ENCODE measurements at places on chromosomes 11 and 22. TPM values are rescaled to one million over a fixed set of nuclear protein-coding genes. Genes with fewer than 3 reads are reported as not detected.

- no peak overlapping the region for H3K4me3 ChIP-seq
- DNase-seq = no peak
- H3K27me3 ChIP-seq = peaks cover 5% of the 10 kb centered on the region
- H3K4me1 ChIP-seq = no peaks in the 10 kb centered on the region
- H3K27ac ChIP-seq = no peak overlapping the region
These were observed 437.3 kb upstream of the CADM1 start for GRCh38 chr11:115941481-115941993.

DNA sequence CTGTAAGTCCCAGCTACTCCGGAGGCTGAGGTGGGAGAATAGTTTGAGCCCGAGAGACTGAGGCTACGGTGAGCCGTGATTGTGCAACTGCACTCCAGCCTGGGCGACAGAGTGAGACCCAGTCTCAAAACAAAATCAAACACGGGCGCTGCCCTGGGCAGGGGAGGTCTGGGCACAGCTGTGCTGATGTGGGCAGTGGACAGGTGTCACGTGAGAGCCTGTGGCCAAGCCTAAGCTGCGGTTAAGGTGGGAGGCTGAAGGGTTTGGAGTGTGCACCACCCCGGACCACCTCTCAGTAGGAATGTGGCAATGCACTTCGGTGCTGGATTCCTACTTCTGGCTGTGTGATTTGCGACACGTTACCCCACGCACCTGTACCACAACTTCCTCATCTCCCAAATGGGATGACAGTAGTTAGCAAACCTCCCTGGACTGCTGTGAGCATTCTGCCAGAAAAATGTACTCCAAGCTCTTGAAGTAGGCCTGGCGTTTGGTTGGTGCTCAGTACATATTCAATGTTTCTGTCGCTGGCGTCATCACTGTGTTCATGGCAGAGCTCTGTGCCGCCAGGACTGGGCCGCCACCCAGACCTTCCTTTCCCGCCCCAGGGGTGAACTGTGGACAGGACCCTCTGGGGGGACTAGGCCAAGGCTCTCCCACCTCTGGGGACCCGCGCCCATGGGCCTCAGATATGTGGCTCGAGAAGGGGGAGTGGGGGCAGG, 807 bp upstream of the ZNF74 start:
- H3K27me3 ChIP-seq = no peaks in the 10 kb centered on the region
- H3K4me1 ChIP-seq = peaks cover 43% of the 10 kb centered on the region
- H3K4me3 ChIP-seq = peak overlapping the region; percentile 97
- peak overlapping the region; percentile 95 for H3K27ac ChIP-seq
- no peaks in the 10 kb centered on the region for H3K36me3 ChIP-seq

DNA sequence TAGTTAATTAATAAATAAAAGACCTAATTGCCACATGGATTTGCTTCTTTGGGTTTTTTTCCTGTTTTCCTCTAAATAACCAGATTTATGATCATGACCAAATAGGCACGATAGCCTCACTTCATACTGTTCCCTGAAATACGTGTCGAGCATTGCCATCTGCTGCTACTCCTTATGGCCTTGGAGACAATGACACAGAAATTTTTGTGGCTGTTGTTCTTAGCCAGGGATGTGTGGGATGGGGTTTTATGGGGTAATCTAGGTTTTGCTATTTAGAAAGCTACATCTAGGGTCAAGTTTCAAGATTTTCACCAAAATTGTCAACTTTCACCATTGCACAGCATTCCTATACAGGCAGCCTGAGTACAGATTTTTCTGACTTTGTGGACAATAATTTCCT, 145.2 kb downstream of the DBX1 start:
- H3K4me1 ChIP-seq = peaks cover 11% of the 10 kb centered on the region
- peaks cover 9% of the 10 kb centered on the region for H3K27me3 ChIP-seq
- no peaks in the 10 kb centered on the region for H3K36me3 ChIP-seq

DNA sequence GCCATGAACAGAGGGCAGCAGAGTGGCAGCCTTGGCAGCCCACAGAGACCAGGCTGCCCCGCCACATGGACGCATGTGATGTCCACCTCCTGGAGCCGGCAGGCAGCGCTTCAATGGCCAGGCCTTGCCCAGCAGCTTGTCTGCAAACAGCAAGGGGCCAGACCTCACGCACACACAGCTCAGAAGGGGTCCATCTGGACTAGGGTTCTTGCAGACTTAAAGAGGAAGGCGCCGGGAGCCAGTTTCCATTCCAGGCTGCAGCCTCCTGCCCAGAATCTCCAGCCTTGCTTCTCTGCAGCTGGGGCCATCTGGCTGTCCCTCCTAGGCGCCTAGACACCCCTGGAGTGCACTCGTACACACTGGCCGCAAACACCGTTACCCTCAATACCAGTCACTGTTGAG, 91.9 kb upstream of the TMEM45B start:
- H3K4me3 ChIP-seq = no peak overlapping the region
- H3K4me1 ChIP-seq = no peaks in the 10 kb centered on the region
- H3K36me3 ChIP-seq = no peaks in the 10 kb centered on the region
- H3K27me3 ChIP-seq = no peaks in the 10 kb centered on the region

GRCh38 chr22:48175721-48176120, 1413.3 kb downstream of the TBC1D22A start:
- H3K4me1 ChIP-seq = no peaks in the 10 kb centered on the region
- no peak overlapping the region for H3K4me3 ChIP-seq
- DNase-seq = no peak

DNA sequence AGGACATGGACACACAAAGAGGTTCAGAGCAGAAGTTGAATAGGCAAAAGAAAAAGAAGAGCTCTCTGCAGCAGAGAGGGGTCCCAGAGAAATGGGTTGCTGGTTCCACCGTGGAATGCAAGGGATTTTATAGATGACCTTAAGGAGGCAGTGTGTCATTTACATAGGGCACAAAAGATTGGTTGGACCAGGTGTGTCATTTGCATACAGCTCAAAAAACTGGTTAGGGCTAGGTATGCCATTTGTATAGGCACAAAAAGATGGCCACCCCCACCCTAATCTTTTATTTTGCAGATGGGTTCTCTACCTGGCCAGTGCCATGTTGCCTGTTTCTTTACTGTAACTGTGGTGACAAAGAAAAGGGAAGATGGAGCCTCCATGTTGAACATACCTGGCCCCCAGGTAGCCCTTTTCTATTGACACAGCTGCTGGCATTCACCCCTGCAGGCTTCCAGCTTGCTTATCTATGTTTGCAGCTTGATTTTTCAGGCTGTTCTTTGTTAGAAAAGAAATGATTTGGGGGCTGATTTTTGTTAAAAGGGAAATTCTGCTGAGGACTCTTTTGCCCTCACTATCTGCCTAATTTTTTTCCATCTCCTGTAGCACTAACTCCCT, 3.1 kb upstream of the CAVIN3 start:
- peaks cover 14% of the 10 kb centered on the region for H3K27me3 ChIP-seq
- DNase-seq = no peak
- no peak overlapping the region for H3K27ac ChIP-seq
- H3K4me3 ChIP-seq = no peak overlapping the region
- H3K4me1 ChIP-seq = no peaks in the 10 kb centered on the region

- H3K4me1 ChIP-seq = no peaks in the 10 kb centered on the region
- no peaks in the 10 kb centered on the region for H3K36me3 ChIP-seq
- DNase-seq = no peak
- H3K4me3 ChIP-seq = no peak within 1 kb of the TSS
These were observed at the start of gene BEST1 for GRCh38 chr11:61950035-61950547. TSS of gene BEST1 (plus strand) at chr11:61950351. CDS start at chr11:61951807, 1,456 bp downstream.

DNA sequence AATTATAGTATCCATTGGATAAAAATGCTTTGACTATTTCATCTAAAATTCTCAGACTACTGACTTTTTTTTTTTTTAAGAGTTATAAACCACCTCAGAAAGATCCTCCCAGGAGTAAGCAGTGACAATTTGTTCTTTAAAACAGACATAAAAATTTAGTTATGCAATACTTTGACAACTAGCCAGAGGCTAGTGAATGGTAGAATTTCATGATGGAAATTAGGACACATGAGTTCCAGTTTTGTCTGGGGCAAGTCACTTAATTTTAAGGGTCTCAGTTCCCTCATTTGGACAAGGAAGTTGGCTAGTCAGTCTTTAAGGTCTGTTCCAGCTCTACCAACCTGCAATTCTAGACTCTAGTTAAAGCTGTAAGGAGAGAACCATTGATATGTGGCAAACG, 2.9 kb downstream of the IL18 start:
- no peak overlapping the region for H3K27ac ChIP-seq
- no peak for DNase-seq
- peaks cover 18% of the 10 kb centered on the region for H3K36me3 ChIP-seq
- H3K4me3 ChIP-seq = no peak overlapping the region
- H3K4me1 ChIP-seq = peaks cover 65% of the 10 kb centered on the region

DNA sequence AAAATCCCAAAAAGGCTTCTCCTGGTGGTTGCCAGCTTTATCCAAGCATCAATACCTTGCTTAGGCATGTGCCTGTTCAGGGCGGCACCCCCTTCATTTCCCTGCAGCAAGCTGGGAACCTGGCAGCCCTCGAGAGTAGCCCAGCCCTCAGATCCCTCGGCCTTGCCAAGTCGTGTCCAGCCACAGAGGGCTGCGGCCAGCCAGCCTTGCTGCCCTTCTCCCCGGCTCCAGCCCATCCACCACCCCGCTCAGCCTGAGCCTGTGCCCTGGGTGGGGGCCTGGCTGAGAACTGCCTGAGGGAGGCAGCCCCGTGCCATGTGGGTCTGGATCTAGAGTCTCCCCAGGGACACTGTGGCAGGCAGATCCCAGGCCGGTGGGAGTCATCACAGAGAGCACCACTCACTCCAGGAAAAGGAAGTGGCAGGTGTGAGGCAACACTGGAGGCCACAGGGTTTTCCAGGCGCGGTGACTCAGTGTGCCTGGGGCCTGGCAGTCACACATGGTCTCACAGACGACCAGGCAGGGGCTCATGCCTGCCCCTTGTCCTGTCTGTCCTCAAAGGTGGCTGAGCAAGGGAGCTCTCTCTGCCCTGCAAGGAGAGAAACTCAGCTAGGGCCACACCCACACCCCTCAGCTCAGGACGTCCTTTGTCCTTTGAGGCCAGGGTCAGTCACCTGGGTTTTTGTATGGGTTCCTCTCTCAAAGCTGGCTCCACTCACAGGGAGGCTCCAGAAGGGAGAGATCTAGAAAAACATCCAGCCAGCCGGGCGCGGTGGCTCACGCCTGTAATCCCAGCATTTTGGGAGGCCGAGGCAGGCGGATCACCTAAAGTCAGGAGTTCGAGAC, 12.2 kb upstream of the CDC42BPG start:
- no peak for DNase-seq
- peaks cover 91% of the 10 kb centered on the region for H3K4me1 ChIP-seq
- H3K4me3 ChIP-seq = peak overlapping the region; percentile 60
- H3K27ac ChIP-seq = peak overlapping the region; percentile 97

GRCh38 chr11:2516276-2517015, 71.6 kb downstream of the KCNQ1 start:
- peaks cover 1% of the 10 kb centered on the region for H3K27me3 ChIP-seq
- no peak overlapping the region for H3K27ac ChIP-seq
- no peak overlapping the region for H3K4me3 ChIP-seq
- H3K36me3 ChIP-seq = no peaks in the 10 kb centered on the region

DNA sequence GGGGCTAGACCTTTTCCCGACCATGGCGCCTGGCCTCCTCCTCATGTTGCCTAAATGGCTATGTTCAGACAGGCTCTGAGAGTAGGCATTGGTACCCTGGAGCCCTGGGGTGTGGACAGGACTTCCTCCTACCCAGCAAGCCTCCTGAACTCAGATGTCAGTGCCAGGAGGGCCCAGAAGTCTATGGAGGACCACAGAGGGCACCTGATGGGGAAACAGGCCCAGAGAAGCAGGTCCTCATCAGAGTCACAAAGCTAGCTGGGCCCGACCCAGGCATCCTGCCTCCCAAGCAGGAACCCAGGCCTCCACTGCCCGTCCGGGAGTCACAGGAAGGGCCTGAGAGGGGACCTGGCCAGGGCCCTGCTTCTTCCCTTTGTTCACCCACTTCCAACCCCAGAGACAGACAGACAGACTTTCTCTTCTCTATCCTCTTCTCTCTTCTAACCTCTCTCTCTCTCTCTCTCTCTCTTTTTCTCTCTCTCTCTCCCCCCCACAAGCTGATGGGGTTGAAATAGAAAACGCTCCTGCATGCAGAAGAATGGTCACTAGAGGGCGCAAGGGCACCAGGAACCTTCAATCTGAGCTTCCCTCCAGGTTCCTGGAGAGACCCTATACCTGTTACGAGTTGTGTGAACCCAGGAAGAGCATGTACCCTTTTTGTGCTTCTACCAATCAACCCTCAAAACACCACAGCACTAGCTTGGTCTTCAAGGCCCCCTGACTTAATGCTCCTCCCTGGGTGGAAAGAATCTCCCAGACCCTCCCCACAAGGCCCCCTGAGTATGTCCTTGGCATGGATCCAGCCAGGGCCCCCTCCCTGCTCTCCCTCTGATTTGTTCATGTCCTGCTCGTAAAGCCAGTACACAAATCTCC, 27.1 kb downstream of the ARAP1 start:
- peak; percentile 84 for DNase-seq
- H3K36me3 ChIP-seq = peaks cover 11% of the 10 kb centered on the region
- peaks cover 83% of the 10 kb centered on the region for H3K4me1 ChIP-seq
- peak overlapping the region; percentile 98 for H3K27ac ChIP-seq
- H3K27me3 ChIP-seq = peaks cover 31% of the 10 kb centered on the region

GRCh38 chr22:43388420-43388851, 23.4 kb upstream of the MPPED1 start:
- no peaks in the 10 kb centered on the region for H3K36me3 ChIP-seq
- DNase-seq = peak; percentile 70
- no peak overlapping the region for H3K27ac ChIP-seq
- H3K27me3 ChIP-seq = peaks cover 8% of the 10 kb centered on the region
- no peak overlapping the region for H3K4me3 ChIP-seq

- DNase-seq = no peak
- H3K36me3 ChIP-seq = no peaks in the 10 kb centered on the region
- no peak overlapping the region for H3K27ac ChIP-seq
- peaks cover 4% of the 10 kb centered on the region for H3K27me3 ChIP-seq
These were observed 187.3 kb upstream of the B3GAT1 start for GRCh38 chr11:134599299-134599771.

DNA sequence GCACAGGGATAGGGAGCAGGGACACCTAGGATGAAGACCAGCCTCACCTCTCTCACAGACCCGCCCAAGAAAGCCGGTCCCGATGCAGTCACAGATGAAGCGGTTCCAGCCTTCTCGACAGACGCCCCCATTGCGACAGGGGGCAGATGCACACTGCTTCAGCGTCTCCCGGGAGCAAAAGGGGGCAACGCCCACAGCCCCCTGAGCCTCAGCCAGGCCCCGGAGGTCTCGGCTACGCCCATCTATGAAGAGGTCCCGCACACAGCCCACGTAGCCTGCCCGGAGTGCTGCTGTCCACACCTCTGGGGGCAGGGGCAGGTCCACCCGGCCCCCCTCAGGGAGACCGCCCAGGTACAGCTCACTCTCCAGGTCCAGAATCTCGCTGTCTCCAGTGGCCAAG, 62.3 kb downstream of the NRXN2 start:
- H3K27me3 ChIP-seq = peaks cover 4% of the 10 kb centered on the region
- no peaks in the 10 kb centered on the region for H3K4me1 ChIP-seq
- DNase-seq = no peak

The SLC6A5 gene
- not detected for polyA plus RNA-seq

The OR51D1 gene
- not detected for polyA plus RNA-seq

The BIRC2 gene
- 44.5 TPM for polyA plus RNA-seq

The PATE4 gene
- not detected for polyA plus RNA-seq

The IGLL5 gene
- 0.59 TPM for polyA plus RNA-seq

All from immature natural killer cell (primary cell).